ENCODE measurements at places on chromosomes 3 and 15.

- no peak for DNase-seq
Observed at GRCh38 chr3:195508185-195508584, 34.9 kb downstream of the PPP1R2 start.

- DNase-seq: no peak
Observed at GRCh38 chr3:24688446-24689148, 193.9 kb upstream of the THRB start.

DNA sequence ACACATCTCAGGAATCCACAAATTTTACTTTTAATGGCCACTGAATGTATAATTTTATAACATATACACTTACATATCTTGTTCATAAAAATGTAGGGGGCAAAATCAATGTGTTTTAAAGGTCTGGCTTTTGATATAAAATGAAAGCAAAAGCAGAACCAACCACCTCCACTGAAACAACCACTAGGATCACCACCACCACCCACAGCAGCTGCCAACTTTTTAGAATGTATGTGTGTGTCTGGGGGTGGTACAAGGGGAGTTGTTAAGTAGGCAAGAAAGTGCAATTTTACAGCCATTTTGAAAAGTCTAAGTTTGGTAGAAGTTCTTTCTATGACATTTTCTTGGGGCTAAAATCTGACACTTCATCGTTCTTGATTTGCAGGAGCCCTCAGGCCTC is 44.0 kb downstream of the OTOL1 start:
- DNase-seq: no peak

DNA sequence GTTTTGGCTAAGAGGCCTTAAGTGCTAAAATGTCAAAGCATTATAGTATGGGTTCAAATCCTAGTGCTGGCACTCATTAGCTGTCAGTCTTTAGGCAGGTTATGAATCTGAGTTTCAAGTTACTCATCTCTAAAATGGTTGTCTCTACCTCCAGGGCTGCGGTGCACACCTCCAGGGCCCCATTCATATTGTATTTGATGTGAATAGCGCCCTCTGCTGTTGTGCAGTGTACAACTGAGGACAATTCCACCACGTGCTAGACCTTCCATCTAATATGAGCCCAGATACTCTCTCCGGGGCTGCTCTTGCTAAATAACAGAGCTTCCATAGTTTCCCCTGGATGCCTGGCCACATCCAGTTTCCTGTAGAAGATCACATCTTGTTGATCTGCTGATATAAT is 54.3 kb downstream of the OXNAD1 start:
- DNase-seq: no peak

- no peak for DNase-seq
Observed at GRCh38 chr15:74245342-74245931, 9.3 kb downstream of the CCDC33 start.

Measured in small intestine (tissue), 16 donors.